Epithelial cell of esophagus (primary cell): ENCODE measurements at places on chromosomes 1 and 21.

GRCh38 chr21:15848634-15849560 lies 119.1 kb downstream of the USP25 start:
- DNase-seq: peak; percentile 85

DNA sequence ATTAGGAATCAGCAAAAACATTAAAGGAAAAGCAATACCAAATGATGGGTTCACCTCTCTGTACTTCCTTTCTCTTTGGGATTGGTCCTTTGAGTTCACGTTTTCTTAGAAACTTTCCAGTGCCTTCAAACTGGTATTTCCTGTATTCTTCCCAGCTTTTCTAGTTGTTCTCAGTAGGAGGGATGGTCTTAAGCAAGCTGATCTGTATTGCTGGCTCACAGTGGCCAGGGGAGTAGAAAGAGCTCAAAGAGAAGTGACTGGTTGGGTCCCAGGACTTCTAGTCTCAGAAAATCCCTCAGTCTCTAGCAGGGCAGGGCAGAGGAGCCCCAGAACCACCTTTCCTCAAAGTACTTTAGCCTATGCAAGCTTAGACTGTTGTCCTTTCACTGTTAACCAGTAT lies 10.1 kb upstream of the USP24 start:
- DNase-seq: no peak

GRCh38 chr1:67270541-67270940 lies 37.1 kb upstream of the IL12RB2 start:
- peak; percentile 30 for DNase-seq

GRCh38 chr1:67735206-67735605 lies 50.2 kb downstream of the GADD45A start:
- no peak for DNase-seq

DNA sequence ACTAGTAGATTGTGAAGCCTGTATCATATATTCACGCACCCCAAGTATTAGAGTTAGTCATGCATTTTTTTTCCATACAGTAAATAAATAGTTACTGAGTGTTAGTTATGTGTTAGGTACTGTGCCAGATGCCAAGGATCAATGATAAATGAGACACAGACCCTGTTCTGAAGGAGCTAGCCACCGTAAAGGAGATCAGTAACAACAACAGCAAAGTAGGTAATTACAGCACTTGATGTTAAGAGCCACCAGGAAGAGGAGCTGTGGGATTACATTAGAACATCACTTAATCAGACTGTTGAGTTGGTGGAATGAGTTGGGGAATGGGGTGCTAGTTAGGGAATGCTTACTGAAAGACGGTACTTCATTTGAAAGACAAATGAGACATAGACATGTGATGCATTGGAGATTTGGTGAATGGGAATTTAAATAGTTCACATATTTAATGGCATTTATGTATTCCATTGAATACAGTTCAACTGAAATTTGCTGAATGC lies 21.0 kb downstream of the PRKAA2 start:
- DNase-seq: no peak

GRCh38 chr1:95033843-95034242 lies 38.9 kb downstream of the ALG14 start:
- DNase-seq: no peak

GRCh38 chr21:27406300-27407009 lies 439.6 kb upstream of the ADAMTS5 start:
- DNase-seq: no peak

DNA sequence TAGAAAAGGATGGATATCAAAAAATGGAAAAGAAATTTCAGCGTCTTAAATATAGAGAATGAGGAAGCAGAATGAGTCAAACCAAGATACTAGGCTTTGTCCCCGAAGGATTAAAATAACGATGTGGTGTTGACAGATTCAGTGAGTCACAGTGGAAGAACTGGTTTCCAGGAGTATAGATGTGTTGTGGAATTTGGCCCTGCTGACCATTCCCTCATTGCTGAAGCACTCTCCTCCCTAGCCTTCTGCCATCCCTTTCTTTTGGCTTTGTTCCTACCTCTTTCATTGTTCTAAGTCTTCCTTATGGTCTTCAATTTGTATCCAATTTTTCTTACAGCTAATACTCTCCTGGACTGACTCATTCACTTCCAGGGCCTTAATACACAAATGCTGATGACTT lies 23.1 kb upstream of the USP25 start:
- peak; percentile 98 for DNase-seq

DNA sequence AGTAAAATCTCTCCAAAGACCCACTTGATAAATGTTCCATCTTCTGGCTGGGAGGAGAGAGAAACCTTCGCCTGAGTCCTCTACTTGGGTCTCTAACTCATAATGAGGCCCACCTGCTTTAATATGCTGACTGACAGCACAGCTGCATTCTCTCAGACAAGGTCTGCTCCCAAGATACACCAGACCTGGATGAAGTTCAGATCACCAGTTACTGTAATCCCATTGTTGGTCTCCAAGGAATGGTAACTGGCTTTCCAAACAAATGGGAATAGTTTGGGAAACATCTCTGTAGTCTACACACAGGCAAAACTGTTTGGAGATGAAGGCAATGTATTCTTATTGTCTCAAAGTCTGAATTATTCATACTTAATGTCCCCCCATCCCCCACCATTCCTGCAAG lies 27.9 kb upstream of the COL24A1 start:
- no peak for DNase-seq

DNA sequence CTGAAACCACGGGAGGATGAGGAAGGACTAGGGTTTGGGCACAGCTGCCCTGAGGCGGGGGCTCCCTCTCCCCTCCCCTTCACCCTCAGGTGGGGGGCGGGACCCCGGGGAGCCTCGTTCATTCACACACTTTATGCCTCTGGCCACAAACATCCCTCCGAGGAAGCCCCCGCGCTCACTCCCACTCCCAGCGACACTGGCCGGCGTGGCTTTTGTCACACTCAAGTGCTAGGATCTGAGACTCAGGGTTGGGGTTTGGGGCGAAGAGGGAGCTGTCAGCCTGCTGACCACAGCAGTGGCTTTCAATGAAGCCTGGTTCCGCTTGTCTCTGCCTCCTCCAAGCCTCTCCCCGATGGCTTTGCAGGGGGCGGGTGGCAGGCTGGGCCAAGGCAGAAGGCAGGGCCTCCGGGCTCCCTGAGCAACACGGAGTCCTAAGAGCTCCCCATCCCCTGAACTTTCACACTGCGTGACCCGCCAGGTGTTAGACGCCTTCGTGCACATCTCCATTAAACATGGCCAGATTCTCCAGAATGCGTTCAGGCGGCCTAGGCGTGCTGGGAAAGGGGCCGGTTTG lies 178.1 kb downstream of the NPHP4 start:
- DNase-seq: no peak

DNA sequence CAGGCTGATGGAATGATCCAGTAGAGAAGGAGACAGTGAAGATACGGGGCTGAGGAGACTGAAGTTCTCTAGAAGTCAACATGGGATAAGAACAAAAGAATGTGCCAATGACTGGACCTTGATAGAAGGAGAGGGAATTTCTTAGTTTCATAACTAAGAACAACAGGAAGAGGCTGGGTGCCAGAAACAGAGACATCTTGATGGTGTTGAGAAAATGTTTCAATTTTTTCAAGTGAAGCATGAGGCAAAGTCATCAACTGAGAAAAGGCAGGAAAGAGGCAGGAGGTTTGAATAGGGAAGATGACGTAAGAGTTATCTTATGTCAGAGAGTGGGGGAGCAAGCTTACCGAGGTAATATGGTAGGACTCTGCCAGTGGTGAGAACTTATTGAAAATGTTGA lies 80.1 kb downstream of the SPAG17 start:
- no peak for DNase-seq

DNA sequence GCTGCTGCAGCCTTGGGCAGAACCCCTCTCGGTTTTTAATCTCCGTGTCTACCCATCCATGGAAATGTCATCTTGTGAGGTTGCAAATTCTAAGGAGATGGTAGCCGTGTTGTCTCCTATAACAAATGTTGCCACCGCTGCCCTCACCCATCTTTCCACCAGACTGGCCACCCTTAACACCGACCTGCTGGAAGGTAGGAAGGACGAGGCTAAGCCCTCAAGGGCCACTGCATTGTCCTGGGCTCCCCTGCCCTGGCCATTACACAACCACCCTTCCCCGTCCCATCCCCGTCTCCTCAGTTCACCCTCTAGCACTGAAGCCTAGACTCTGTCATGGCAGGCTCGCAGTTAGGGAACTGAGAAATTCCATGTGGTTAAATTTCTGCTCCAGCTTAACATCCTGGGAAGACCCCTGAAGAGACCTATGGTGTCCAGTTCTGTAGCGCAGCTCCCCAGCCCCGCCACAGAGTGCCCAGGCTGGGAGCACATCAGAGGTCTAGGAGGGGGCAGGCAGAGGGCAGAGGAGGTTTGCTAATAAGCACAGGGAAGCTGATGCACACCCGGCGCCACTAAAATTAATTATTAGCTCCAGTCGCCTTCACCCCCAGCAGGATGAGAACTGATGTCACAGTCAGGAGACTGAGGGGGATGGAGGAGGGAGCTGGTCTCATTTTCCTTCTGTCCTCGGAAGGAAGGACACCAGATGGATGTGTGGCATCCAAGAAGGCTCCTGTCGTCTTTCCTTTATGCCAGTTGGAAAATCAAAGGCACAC lies 38.3 kb downstream of the STUM start:
- no peak for DNase-seq

GRCh38 chr1:66273656-66274055 lies 260.3 kb upstream of the SGIP1 start:
- DNase-seq: no peak

DNA sequence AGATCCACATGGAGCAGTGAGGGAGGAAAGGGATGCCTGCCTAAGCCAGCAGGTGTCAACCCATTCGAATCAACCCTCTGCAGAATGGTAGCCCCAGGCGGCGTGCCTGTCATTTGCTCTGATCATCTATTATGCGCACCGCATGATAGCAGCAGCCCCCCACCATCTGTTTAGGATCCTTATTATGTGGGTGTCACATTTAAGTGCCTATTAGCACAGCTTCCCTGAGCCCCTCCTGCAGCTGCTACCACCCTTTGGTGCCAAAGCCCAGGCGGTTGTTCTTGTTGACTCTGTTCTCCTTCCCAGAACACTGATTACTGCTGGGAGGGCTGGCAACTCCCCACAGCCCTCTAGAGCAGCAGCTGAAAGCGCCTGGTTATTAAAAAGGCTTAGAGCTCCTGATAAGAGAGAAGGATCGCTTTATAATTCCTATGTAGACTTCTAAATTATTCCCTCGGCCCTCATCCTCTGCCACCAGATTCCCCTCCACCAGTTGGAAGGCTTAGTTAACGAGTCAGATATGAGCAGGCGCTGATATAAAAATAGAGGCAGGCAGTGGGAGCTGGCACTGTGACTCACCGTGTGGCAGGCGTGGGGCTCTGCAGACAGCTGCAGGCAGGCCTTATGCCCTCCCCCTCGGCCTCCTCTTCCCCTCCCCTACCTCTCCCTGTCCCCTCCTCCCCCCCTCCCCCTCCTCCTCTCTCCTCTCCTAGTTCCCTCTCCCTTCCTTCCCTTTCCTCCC lies 23.0 kb downstream of the ACTA1 start:
- peak; percentile 69 for DNase-seq

- peak; percentile 12 for DNase-seq
Observed at GRCh38 chr1:236829085-236829484, 34.0 kb downstream of the MTR start.

DNA sequence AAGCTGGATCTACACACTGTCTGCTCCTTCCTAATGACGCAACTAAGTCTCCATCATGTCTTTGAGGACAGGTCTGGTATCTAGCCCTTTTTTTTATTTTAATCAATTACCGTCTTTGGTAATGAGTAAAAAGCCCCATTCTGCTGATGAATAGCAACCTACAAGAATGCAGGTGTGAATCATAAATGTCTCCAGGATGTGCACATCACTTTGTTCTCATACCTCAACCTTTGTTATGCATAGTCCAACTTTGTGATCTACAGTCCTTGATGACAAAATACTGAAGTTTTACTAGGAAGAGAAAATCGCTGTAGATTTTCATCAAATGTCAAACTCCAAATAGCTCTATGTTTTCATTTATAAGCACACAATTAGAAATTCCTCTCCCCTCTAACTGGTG lies 39.3 kb downstream of the PLPPR5 start:
- DNase-seq: peak; percentile 54

GRCh38 chr1:228555074-228555994 lies 68.2 kb downstream of the RNF187 start:
- DNase-seq: no peak

DNA sequence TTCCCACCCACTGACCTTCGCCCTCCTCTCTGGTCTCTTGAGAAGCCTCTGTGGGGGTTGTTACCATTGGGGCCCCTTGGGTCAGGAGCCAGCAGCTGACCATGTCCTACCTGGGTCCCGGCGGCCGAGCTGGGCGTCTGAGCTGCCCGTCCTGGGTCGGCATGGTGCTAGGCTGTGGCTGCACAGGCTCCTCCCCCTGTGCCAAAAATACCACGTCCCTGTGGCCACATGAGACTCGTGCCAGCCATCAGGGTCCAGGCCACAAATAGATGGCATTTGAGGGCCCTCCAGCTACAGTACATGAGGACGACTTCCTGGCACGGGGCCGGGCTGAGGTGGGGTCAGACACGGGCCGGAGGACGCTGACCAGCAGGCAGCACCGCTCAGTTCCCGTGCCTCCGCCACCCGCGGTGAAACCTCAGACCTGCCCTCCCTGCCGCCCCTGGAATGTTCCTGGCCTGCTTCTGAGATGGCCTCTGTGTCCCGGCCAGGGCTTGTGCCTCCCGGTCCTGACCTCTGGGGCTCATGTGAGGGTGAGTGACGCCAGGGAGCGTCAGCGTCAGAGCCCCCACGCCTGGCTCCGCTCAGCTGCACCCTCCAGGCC lies at the start of gene PERM1:
PERM1 (minus strand) TSS at position 139 of the 604 bp plus-strand sequence. CDS start 1,064 bp downstream, outside the sequence.
- DNase-seq: no peak

- DNase-seq: peak; percentile 25
Observed at GRCh38 chr1:231206856-231207255, 34.2 kb upstream of the GNPAT start.

DNA sequence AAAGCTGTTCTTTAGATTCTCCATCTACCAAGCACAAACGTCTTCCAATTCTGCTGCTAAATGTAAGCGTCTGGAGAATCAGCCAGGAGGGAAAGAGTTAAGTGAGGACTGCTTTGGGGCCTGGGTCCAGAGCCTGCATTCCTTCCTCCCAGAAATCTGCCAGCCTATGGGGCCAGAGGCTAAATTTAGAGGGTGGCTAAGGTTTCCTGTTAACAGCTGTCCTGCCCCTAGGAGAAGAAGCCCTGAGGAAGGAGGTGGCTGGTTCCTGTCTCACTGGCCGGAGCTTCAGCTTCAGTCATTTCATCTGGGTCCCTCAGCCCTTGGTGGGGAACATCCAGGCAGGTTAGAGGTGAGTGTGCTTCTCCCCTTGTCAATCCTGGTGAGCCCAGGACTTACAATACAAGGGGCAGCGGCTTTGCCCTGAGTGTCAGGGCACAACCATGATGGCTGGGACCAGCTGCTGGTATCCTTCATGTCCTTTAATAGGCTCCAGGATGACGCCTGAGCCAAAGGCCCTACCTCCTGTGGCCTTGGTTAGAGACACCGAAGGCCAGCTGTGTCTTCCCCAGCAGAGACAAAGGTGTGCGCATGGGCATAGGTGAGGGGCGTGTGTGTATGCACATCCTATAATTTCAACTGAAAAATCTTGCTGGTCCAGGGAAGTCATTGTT lies at the start of gene STYXL2:
STYXL2 (plus strand) TSS at position 230 of the 671 bp plus-strand sequence. CDS start 775 bp downstream, outside the sequence.
- no peak for DNase-seq

GRCh38 chr1:1543706-1544099 lies 3.3 kb upstream of the TMEM240 start:
- DNase-seq: no peak
